ENCODE measurements at places on chromosomes 3 and 15.

DNA sequence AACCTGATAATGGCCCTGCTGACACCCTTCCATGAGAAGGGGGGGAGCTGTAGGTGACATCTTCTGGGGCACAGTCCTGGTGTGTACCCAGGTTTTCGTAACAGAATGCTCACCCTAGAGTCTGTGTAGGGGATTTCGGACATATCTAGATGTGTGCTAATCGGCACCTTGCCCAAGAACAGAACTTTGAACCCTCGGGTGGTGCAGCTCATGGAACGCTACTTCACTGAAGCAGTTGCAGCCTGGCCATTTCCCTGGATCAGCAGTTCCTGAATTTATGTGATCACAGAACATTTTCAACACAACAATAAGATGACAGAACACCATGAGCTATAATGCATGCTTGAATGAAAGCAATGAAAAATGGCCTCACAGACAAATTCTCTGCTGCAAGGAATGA lies 57.5 kb upstream of the MUC13 start:
- DNase-seq: no peak

DNA sequence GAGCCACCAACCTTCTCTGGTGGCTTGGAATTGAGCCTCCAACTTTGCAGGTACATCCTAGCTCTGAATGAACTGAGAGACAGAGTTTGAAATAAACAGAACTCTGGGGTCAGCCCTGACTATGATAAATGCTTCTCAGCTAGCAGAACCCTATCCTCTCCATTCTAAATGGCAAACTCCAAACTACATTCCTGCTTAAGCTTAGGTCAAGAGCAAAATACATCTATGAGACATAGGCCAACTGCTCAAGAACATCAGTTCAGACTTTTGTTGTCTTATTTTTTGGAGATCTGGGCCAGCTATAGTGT lies 1.5 kb upstream of the SH3BP5 start:
- DNase-seq: no peak

GRCh38 chr3:36155515-36155914 lies 224.8 kb upstream of the STAC start:
- DNase-seq: no peak

GRCh38 chr15:78708713-78709260 lies 67.8 kb upstream of the CHRNB4 start:
- no peak for DNase-seq

GRCh38 chr3:15982667-15983196 lies 185.0 kb upstream of the ANKRD28 start:
- DNase-seq: no peak

- DNase-seq: no peak
These were observed 116.8 kb upstream of the COL8A1 start for GRCh38 chr3:99521551-99521950.

- no peak for DNase-seq
These were observed 12.2 kb downstream of the CGNL1 start for GRCh38 chr15:57388464-57388863.

DNA sequence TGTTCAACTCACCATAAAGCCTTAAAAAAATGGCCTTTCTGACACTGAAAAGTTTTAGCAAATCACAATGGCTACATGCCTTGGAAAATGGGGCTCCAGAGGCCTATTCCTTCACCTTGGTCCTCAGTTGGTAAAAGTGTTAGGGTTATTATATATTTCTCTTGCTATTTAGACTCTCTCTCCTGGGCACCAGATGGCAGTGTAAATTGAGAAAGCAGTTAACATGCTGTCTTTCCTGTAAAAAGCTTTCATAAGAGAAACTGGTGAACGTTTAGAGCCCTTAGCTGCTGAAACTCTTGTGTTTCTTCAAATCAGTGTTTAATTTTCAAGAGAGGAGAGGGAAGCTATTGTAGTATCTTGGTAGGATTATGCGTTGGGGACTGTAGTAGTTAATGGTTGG lies 89.9 kb downstream of the LRTM1 start:
- DNase-seq: no peak

DNA sequence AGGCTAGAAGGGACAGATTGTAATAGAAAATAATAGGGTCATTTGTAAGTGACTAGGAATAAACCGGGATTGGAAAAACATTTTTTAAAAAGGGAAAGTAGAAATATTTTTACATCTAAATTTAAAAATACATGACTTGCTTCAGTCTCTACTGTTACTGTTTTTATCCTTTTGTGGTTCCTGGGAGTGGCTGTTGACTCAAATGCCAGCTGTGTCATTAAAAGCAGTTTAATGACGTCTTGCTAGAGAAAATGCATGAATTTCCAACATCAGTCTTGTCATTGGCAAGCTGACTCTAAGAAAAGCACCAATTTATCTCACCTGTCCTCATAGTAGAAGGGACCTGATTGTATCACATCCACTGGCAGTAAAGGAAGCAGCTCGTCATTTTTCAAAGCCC lies 16.7 kb upstream of the LCMT2 start:
- DNase-seq: no peak

DNA sequence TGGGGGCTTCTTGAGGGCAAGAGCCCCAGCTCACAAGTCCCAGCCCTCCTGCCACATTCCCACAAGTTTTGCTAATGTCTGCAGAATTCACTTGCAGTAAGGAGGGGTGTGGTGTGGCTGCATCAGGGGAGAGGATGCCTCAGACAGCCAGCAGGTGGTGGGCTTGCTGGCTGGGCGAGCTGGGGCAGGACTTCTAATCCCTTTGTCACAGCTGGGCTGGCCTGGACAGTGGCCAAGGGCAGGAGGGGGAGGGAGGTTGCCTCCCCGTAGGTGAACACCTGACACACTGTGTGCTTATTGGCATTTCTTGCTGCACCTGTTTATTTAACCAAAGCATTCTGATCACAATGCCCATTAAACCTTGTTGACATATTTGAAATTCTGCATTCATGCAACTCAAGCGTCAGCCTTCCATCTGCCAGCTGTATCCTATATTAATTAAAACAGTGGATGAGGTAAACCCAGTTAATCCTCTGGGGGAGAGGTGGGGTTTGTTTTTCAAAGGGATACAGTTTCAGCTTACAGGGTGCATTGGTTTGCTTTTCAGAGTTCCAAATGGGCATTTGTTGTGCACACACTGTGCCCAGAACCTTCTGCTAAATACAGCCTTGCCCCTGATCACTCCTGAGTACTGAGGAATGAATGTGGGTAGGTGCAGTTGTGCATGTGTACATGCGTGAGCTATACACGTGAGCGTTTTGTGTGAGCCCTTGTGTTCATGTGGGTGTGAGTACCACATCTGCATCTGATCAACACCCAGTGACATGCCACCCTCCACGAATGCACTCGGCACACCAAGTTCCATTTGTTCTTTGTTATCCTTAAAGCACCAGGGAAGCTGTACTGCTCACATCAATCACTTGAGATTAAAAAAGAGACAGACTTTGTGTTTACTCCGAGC lies 268.7 kb downstream of the XXYLT1 start:
- peak; percentile 94 for DNase-seq

DNA sequence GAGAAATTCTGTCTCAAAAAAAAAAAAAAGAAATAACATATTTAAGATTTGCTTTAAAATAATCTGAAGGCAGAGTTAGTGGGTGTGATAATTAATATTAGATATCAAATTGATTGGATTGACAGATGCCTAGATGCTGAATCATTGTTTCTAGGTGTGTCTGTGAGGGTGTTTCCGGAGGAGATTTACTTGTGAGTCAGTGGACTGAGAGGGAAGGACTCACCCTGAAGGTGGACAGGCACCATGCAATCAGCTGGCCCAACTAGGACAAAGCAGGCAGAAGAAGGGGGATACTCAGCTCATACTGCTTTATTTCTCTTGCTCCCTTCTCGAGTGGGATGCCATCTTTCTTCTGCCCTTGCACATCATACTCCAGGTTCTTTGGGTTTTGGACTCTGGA lies 16.7 kb upstream of the RPL24 start:
- DNase-seq: no peak

DNA sequence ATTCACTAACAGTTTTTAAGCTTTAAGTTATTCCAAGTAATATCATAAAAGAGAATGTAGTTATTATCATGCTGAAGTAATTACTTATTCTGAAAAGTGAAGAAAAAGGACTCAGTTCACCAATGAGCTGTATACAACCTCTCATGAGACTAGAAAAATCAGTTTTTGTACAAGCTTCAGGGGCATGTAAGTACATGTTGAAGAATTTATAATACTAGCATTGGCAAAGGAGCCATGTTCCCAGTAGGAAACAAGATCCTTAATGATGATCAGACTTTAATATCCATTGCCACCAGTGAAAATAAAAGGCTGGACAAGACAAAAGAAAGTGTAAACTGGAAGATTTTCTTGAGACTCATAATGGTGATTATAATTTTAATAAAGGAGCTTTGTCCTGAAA lies 532.8 kb downstream of the PLOD2 start:
- DNase-seq: no peak

GRCh38 chr3:174051191-174051590 lies 653.6 kb downstream of the NLGN1 start:
- no peak for DNase-seq

GRCh38 chr15:68616397-68616796 lies 37.6 kb downstream of the CORO2B start:
- DNase-seq: no peak

DNA sequence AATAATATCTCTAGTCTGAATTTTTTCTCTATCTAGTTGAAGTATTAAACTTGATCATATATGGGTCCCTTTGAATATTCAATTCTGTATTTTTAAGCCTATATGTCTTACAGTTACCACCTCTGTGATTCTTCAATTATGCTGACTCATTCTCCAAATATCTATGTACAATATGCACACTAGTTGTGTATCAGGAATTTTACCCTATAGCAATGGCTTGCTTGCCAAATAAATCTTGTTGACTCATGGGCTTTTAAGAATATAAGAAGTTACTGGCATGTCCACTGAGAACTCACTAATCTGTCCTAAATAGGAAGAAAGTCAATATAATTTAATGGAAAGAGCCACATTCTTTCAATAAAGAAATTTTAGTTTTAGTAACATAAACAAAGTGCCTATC lies 656.3 kb downstream of the RBMS3 start:
- no peak for DNase-seq

DNA sequence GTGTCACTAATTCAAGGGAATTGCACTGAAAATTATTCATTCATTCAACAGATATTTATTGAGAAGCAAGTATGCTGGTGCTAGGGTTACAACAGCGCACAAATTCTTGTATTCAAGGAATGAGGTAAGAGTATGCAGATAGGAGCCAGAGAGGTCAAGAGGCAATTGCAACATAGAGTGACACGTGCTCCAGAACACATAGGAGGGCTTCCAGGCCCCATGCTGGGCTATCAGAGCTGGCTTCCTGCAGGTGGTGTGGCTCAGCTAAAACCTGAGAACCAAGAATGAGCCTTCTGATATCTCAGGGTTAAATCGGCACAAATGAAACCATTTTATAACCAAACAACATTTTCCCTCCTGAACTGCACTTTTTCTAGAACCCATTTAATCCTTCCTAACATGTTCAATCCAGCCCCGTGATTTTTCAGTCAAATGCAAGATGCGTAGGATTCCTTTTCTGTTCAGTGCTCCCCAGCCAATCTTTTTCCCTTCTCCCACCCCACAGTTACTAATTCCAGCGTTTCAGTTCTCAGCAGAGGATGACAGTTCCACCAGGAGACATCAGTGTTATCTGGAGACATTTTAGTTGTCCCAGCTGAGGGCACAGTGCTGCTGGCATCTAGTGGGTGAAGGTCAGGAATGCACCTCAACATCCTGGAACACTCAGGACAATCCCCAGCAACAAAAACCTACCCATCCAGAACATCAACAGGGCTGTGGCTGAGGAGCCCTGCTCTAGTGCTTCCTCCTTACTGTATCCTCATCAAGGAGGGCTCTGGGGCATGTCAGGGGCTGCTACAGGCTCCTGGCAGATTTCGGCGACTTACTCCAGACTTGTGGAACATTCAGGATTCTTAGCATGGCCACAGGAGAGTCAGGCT lies 13.1 kb downstream of the CCR5AS start:
- DNase-seq: no peak

- DNase-seq: no peak
These were observed 469.4 kb upstream of the ATP11B start for GRCh38 chr3:182323898-182324297.

- no peak for DNase-seq
These were observed 20.7 kb downstream of the CYFIP1 start for GRCh38 chr15:22959321-22960101.

Measured in NCI-H1417 treated with DMSO at 0.1 percent for 48 hours (cell line).